Germinal center (tissue), 1 donor: ENCODE measurements at places on chromosomes 12 and 14.

DNA sequence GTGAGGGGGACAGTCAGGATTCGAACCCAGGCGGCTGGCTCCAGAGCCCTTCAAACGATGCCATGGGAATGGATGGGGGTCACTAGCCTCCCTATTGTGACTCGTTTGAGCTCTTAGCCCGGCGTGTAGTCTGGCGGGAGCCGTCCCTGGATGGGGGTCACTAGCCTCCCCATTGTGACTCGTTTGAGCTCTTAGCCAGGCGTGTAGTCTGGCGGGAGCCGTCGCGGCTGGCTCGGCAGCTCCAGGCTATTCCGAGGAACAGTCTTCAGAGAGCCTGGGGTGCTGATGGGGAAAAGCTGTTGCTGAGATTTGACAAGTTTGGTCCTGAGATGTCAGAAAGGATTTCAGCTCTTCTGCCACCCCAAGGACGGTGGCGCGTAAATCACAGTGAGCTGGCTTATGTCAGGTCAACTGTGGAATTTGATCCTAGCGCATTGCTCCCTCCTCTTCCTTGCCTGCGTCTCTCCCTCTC, 58.3 kb downstream of the CALM1 start:
- DNase-seq: no peak

GRCh38 chr12:116382686-116383530, 105.4 kb upstream of the MED13L start:
- no peak for DNase-seq

- no peak for DNase-seq
These were observed 16.3 kb downstream of the GXYLT1 start for GRCh38 chr12:42128327-42128726.

GRCh38 chr14:72753879-72754400, 140.0 kb downstream of the DPF3 start:
- no peak for DNase-seq

DNA sequence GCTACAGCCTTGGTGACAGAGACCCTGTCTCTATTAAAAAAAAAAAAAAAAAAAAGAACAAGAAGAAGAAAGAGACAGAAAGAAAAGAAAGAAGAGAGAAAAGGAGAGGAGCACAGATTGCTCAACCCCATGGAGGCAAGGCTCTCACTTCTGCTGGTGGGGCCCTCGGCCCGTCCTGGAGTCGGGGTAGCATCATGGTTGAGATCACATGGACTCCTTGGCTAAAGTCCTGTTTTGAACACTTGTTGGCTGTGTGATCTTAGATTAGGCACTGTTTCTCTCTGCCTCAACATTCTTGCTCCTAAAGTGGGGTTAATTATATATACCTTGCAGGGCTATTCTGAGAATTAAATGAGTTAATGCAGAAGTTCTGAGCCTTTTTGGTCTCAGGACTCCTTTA, 207.7 kb downstream of the CACNA1C start:
- no peak for DNase-seq
